Activated T-cell treated with anti-CD3 and anti-CD28 coated beads, Interleukin-2, amount 50 U/mL, for 72 hours (primary cell): ENCODE measurements at places on chromosomes 1 and 21. TPM values are rescaled to one million over a fixed set of nuclear protein-coding genes. Genes with fewer than 3 reads are reported as not detected.

DNA sequence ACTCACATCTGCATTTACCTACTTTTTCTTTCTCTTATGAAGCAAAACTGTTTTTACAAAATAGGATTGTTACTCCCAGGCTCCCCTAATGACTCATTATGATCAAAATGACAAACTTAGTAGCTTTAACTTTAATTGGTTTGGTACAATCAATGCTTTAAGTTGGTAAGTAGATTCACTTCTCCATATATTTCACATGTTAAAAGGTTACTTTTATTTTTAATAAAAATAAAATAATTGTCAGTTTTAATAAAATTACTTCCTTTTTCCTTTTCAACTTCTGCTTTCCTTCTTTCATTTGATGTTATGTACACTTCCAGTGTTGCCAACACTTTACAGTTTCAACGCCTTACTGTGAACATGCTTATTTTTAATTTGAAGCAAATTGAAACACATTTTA lies 477.6 kb downstream of the SETD4 start:
- H3K4me3 ChIP-seq, result no peak overlapping the region
- no peak for DNase-seq
- peaks cover 5% of the 10 kb centered on the region for H3K36me3 ChIP-seq

DNA sequence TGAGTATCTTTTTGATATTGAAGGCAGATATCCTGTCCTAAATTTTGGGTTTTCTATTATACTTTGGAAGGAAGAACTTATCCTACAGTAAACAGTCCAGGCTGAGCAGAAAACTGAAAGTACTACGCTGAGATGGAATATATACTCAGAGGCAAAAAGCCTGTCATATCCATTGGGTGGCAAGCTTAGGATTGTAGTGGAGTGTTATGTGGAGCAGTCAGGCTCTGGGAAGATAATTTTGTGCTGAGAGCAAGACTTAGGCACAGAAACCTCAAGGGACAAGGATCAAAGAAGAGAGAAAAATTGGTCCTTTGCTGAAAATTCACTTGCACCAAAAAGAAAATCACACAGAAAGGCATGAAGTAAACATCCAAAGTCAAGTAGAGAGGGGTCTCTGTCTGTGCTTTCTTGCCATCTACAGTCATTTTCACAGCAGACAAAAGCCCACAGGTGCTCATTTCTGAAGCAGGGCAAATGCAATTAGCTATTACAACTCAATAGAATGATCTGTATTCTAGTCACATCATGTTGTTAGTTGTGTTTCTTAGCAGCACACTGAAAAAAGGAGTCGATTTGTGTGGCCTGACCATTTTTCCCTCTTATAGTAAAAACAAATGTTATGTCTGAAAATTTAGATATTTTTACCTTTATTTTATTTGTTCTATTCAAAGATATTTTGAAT lies 38.5 kb downstream of the CRB1 start:
- H3K27ac ChIP-seq, result no peak overlapping the region
- no peak for DNase-seq
- no peak overlapping the region for H3K4me3 ChIP-seq
- H3K27me3 ChIP-seq, result no peaks in the 10 kb centered on the region
- no peaks in the 10 kb centered on the region for H3K36me3 ChIP-seq

Gene FCGR2B
- total RNA-seq, result not detected

DNA sequence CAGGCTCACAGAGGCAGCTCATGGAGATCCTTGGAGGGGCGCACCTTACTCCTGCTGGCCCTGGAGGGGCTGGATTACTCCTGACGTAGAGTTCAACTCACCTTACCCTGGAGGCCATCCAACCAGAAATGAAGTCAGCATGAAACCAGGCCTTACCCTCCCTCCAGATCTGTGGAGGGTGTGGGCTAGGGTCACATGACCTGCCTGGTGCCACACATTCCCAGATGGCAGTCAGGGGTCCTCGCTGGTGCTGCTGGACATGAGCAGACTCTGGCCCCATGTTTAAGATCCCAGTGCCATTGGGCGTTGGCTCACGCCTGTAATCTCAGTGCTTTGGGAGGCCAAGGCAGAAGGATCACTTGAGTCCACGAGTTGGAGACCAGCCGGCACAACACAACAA lies 4.5 kb downstream of the C21orf58 start:
- H3K4me1 ChIP-seq, result peaks cover 21% of the 10 kb centered on the region
- H3K4me3 ChIP-seq, result no peak overlapping the region
- no peak overlapping the region for H3K27ac ChIP-seq
- DNase-seq, result no peak
- H3K36me3 ChIP-seq, result peaks cover 21% of the 10 kb centered on the region

GRCh38 chr1:91015794-91016550 lies 5.9 kb downstream of the ZNF644 start:
- DNase-seq, result no peak
- H3K27me3 ChIP-seq, result no peaks in the 10 kb centered on the region
- peaks cover 3% of the 10 kb centered on the region for H3K36me3 ChIP-seq
- H3K27ac ChIP-seq, result peak overlapping the region; percentile 50
- peaks cover 67% of the 10 kb centered on the region for H3K4me1 ChIP-seq

GRCh38 chr1:221025956-221026355 lies 146.7 kb downstream of the HLX start:
- no peaks in the 10 kb centered on the region for H3K36me3 ChIP-seq
- H3K4me1 ChIP-seq, result no peaks in the 10 kb centered on the region
- no peak overlapping the region for H3K27ac ChIP-seq
- H3K4me3 ChIP-seq, result no peak overlapping the region
- H3K27me3 ChIP-seq, result no peaks in the 10 kb centered on the region
- DNase-seq, result no peak

- H3K36me3 ChIP-seq, result no peaks in the 10 kb centered on the region
- DNase-seq, result no peak
- H3K27me3 ChIP-seq, result peaks cover 19% of the 10 kb centered on the region
Observed at GRCh38 chr1:201745023-201745422, 83.9 kb upstream of the IPO9 start.

Gene KRTAP19-5
- not detected for total RNA-seq

Gene AKNAD1
- not detected for total RNA-seq

Gene S100A3
- total RNA-seq, result not detected

DNA sequence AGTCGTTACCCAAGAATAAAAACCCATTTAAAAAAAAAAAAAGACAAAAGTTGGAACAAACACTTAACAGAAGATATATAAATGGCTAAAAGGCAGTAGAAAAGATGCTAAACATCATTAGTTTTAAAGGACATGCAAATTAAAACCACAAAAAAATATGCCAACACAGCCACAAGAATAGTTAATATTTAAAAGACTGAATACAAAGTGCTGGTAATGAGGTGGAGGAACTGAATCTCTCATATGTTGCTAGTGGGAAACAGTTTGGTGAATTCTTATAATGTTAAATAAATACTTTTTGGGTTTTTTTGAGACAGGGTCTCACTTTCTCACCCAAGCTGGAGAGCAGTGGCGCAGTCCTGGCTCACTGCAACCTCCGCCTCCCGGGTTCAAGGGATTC lies 10.0 kb downstream of the LRRC40 start:
- DNase-seq, result no peak
- no peak overlapping the region for H3K27ac ChIP-seq
- H3K4me3 ChIP-seq, result no peak overlapping the region
- H3K4me1 ChIP-seq, result peaks cover 7% of the 10 kb centered on the region

Gene CENPL
- total RNA-seq, result 38.3 TPM

GRCh38 chr1:11918799-11919519 lies 7.3 kb downstream of the KIAA2013 start:
- no peak overlapping the region for H3K4me3 ChIP-seq
- no peak overlapping the region for H3K27ac ChIP-seq
- no peaks in the 10 kb centered on the region for H3K36me3 ChIP-seq
- no peak for DNase-seq
- H3K4me1 ChIP-seq, result peaks cover 32% of the 10 kb centered on the region

Gene CFAP107
- total RNA-seq, result not detected

GRCh38 chr1:1345860-1346500 lies 3.2 kb downstream of the DVL1 start:
- peaks cover 6% of the 10 kb centered on the region for H3K36me3 ChIP-seq
- no peak overlapping the region for H3K4me3 ChIP-seq
- no peak overlapping the region for H3K27ac ChIP-seq
- no peak for DNase-seq

Gene TMCC2
- total RNA-seq, result 4.5 TPM

DNA sequence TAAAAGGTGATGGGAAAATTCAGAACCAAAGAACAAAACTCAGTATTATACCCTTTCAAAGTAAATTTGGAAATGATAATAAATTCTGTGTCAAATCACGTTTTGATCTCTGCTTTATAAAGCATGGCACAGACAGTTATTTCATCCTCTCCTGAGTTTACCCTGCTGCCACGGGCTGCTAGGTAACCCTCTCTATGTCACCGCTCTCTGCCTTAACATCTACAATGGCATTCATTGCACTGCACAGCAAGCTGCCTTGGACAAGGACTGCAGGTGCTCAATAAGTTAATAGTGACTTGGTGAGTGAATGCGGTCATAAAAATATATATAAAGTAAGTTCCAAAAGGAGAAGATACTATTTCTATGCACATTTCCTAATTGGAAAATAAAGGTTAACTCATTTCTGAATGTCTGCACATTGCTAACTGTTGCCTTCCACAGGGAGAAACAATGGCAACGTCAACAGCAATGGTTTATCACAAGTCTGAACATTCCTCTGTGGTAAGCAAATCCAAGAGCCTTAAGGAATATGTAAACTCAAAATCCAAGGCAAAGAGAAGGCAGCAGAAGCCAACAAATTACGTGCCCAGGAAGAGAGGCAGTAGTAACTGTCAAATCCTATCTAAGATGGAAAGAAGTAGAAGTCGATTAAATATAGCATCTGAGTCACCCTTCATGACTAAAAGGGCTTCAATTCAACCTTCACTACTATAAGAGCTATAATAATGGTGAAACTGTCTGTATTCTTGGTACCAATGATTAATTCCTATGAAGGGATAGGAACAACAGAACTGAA lies 19.4 kb downstream of the FYB2 start:
- peaks cover 12% of the 10 kb centered on the region for H3K27me3 ChIP-seq
- H3K27ac ChIP-seq, result no peak overlapping the region
- no peaks in the 10 kb centered on the region for H3K4me1 ChIP-seq
- DNase-seq, result no peak

- no peaks in the 10 kb centered on the region for H3K27me3 ChIP-seq
- no peak for DNase-seq
- no peaks in the 10 kb centered on the region for H3K4me1 ChIP-seq
- H3K36me3 ChIP-seq, result peaks cover 38% of the 10 kb centered on the region
- no peak overlapping the region for H3K27ac ChIP-seq
Observed at GRCh38 chr1:30964706-30965105, 56.1 kb upstream of the SDC3 start.

DNA sequence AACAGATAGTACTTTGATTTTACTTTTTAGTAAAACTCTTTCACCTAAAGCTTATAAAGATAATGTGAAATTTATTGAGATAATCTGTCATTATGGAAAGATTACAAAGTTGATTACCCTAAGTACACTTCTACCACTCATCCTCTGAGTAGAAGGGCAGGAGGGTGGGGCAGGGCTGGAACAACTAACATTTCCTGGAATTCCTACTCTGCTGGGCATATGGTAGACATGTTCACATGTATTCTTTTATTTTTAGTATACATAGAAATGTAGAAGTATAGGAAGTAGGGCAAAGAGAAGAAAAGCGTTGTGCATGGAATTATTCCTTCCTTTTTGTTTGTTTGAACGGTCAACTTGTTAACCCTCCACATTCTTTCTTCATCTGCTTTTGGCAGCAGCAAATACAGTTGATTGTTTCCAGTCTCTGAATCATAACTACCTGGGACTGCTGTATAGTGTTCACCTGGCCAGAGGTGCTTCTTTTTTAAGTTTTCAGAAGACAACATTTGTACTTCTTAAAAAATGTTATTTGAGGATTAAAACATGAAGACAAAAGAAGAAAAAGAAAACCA lies 85.1 kb downstream of the POU2F1 start:
- no peak for DNase-seq
- peaks cover 17% of the 10 kb centered on the region for H3K4me1 ChIP-seq
- H3K27me3 ChIP-seq, result no peaks in the 10 kb centered on the region
- no peak overlapping the region for H3K27ac ChIP-seq
- H3K36me3 ChIP-seq, result no peaks in the 10 kb centered on the region
- no peak overlapping the region for H3K4me3 ChIP-seq

GRCh38 chr1:216331211-216331610 lies 92.0 kb downstream of the USH2A start:
- H3K27me3 ChIP-seq, result no peaks in the 10 kb centered on the region
- DNase-seq, result no peak
- no peak overlapping the region for H3K27ac ChIP-seq
- no peaks in the 10 kb centered on the region for H3K4me1 ChIP-seq
- no peak overlapping the region for H3K4me3 ChIP-seq

DNA sequence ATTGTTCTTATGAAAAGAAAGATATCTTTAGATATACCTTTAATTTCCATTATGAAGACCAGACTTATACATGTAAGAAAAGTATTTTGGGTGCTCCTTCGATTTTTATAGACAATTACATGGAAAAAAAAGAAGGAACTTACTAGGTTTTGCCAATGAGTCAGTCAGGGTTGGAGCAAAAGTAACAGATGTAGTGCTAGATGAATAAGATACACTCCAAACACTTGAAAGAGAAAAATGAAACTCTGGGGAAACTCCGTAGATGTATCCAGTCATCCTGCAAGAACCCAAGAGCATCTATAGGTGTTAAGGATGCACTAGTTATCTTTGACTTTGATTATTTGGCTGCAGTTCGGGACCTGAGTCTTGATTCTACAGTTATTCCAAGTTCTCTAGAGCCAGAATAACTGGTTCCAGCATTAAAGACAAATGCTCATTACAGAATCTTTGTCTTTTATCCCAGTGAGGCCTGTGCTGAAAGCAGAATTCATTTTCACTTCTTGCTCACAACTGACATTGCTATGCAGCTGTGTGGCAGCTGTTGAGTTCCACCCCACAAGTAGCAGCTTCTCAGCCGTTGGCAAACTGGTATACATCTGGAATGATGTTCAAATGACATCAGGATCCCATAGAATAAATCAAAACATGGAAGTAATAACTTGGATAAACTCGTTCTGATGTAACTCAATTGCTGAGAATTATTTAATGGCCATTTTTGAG lies 326.1 kb downstream of the ASTN1 start:
- no peaks in the 10 kb centered on the region for H3K4me1 ChIP-seq
- H3K36me3 ChIP-seq, result no peaks in the 10 kb centered on the region
- H3K27ac ChIP-seq, result no peak overlapping the region
- no peak for DNase-seq

Gene SLC5A9
- total RNA-seq, result not detected
